ENCODE measurements at places on chromosomes 2 and 18.

- no peak for DNase-seq
Measured at GRCh38 chr2:18167871-18168270, 289.4 kb downstream of the KCNS3 start.

DNA sequence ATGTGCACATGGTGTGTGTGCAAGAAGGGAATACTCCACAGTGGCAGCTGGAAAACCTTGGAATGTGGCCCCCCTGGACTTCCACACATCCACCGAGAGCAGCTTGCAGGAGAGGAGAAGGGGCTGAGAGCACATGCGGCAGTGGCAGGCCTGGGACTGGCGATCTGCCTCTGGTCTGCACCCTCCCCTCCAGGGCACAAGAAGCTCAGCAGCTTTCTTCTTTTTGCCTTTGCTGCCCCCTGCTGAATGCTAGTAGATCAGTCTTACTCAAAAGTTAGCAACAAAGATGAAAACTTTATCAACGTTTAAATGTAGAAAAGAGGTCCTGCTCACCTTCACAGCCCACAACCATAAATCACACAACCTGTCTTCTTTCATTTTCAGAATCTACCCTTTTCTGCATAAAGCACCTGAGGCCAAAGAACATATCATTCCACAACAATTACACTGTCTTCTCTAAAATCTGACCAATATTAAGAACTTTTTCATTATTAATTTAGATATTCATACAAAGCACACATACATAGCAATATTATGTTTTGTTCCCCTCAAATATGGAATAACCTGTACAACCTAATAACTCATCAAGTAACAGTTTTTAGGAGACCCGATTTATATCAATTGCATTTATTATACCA is 34.6 kb downstream of the TGFBRAP1 start:
- peak; percentile 32 for DNase-seq

- no peak for DNase-seq
Measured at GRCh38 chr2:205848601-205849000, 166.3 kb downstream of the NRP2 start.

GRCh38 chr2:124308319-124309062 is 283.4 kb downstream of the CNTNAP5 start:
- DNase-seq = no peak

DNA sequence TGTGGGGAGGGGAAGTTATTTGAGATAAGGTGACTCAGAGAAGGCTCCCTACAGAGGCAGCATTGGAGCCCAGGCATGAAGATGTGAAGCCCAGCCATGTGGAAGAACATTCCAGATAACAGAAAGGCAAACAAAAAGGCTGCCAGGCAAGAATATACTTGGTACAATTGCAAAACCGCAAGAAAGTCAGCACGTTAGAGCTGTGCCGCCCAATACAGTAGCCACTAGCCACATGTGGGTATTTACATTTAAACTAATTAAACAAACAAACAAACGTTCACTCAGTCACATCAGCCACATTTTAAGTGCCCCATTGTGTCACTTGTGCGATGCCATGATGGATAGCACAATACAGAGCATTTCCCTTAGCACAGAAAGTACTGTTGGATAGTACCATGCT is 179.6 kb downstream of the SATB2 start:
- DNase-seq = peak; percentile 47

DNA sequence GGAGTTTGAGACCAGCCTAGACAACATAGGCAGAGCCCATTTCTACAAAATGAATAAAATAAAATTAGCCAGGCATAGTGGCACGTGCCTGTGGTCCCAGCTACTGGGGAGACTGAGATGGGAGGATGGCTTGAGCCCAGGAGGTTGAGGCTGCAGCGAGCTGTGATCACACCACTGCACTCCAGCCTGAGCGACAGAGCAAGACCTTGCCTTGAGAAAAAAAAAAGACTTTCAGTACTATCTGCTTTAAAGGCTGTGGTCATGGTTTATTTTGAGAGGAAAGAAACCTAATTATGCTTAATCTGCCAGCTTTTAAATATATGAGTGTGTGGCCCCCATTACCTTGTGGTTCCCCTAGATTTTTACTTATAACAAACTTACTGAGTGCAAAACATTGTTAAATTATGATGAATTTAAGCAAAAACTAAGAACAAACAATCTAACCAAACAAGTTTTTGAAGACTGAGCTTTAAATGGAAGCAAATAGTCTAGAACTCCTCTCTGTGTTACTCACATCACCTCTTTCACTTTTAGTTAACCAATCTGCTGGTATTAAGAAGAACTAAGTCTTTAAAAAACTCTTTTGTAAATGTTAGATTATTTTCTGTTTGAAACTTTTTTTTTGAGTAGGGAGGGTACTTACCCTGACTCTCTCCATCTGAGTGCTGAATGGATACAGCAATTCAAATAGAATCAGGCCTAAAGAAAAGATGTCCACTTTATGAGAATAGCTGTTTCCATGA is 65.4 kb downstream of the EIF2AK3 start:
- DNase-seq = no peak

GRCh38 chr18:57648414-57648813 is 26.8 kb upstream of the NARS1 start:
- DNase-seq = no peak

GRCh38 chr2:105396254-105397024 is 2.4 kb downstream of the FHL2 start:
- no peak for DNase-seq

GRCh38 chr18:8834881-8835280 is 129.5 kb downstream of the MTCL1 start:
- no peak for DNase-seq

- DNase-seq = no peak
Measured at GRCh38 chr2:35454966-35455638, 900.5 kb upstream of the CRIM1 start.

GRCh38 chr2:30796699-30797098 is 10.5 kb downstream of the CAPN13 start:
- no peak for DNase-seq

DNA sequence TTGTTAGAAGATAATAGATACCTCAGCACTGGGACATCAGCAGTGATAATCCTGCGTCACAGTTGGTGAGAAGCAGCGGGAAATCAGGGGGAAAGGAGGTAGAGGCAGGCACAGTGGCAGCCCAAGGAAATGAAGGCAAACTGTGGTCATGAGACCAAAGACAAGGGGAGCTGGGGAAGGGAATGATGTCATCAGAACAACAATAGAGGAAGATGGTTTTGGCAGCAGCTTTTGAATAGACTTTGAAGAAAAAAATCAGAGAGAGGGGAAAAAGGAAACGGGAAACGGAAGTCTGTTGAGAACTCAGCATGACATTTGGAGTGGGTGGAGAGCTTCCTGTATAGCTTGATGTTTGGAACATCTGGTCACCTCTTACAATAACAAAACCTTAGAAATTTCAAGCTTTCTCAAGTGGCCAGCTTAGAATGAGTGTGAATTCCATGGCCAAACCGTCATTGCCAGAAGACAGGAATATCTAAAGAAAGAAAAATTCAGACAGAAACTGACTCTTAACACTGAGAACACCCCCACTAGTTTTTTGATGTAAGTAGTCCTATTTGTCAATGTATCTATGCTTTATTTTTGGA is 18.4 kb upstream of the YES1 start:
- no peak for DNase-seq

DNA sequence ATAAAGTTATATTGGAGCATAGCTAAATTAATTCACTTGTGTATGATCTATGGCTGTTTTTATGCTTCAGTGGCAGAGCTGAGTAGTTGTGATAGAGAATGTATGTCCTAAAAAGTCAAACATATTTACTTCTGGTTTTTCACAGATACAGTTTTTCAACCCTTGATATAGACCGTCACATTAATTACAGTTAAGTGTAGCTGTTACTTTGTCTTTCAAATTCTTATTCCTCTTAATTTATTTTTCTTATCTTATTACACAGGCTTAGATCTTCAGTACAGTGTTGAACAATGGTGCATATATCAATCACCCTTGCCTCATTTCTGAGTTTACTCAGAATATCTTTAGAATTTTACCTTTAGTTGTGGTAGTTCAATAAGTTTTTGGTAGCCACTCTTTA is 12.2 kb upstream of the CYRIA start:
- DNase-seq = no peak

DNA sequence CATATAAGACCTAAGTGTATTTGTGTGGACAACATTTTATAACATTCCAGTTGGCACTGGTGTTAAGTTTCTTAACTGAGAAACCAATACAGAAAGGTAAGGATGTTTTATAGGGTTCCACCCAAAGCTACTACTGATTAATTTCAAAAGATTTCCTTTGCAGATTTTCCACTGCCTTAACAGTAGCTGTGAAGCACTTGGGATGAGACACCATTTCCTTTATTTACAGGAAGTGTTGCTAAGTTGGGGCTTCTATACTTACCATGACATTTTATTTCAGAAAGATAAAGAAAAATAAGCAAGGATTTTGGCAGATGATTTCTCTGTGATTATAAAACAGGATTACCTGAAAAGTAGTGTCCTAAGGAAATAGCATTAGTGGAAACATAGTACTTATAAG is 234.3 kb downstream of the CALCRL start:
- DNase-seq = no peak

DNA sequence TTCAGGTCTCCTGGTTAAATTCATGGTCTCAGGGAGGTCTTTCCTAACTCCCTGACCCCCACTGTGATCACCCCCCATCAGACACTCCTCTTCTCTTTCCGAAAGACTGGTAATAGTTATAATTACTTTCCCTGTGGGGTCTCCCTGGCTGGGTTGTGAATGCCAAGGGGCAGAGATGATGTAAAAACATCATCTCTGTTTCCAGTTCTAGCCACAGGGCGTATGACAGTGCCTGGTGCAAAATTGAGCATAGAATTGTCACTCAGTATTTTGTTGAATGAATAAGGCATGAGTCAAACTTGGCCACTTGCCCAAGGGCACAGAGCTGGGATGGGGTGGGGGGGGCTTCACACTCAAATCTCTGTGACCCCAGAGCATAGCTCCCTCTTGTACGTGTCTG is 65.2 kb downstream of the LTBP1 start:
- no peak for DNase-seq

GRCh38 chr2:284896-285492 is 2.9 kb downstream of the ALKAL2 start:
- no peak for DNase-seq

DNA sequence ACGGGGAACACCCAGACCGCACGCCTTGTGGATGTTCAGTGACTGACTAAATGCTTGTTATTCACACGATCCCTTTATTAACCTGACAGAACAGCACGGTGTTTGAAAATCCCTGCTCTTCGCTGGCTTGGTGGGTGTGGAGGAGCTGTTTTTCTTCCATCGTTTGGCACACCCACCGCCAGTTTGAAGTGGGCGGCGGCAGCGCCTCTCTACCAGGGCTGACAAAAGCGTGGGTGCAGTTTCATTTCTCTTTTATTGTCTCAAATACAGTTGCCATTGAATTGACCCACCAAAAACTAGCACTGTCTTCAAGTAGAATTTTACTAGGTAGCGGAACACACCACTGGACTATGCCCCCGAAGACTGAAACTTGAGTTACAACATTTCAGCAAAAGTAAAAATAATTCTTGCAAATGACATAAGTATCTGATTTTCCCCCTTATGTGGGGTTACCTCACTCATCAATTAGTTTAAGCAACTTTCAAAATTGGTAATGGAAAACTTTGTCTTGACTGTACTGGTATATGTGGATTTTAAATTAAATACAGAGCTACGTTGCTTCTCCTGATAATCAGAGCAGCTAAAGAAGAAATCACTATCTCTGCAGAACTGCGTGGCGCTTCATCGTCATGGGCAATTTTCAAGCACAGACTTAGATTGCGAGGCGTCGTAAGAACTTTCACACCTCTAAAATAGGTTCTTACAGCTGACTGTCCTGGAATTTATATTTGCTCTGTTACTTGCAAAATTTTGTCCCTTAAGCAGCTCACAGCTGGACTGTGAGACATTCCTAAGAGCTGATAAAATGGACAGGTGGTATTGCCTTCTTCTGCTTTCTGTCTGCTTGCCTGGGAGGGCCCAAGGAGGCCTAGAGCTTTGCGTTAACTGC is 60.9 kb downstream of the LDLRAD4 start:
- DNase-seq = no peak

- DNase-seq = no peak
Measured at GRCh38 chr18:77567205-77567604, 317.6 kb downstream of the GALR1 start.

- no peak for DNase-seq
Measured at GRCh38 chr2:128949360-128949759, 630.7 kb upstream of the HS6ST1 start.

GRCh38 chr2:58764338-58765104 is 523.4 kb upstream of the FANCL start:
- DNase-seq = no peak

GRCh38 chr2:82796132-82796531 is 1662.9 kb downstream of the SUCLG1 start:
- DNase-seq = no peak

GRCh38 chr2:207131594-207131993 is 34.2 kb downstream of the KLF7 start:
- DNase-seq = no peak

- DNase-seq = no peak
Measured at GRCh38 chr2:47654790-47655562, 128.0 kb upstream of the MSH6 start.

DNA sequence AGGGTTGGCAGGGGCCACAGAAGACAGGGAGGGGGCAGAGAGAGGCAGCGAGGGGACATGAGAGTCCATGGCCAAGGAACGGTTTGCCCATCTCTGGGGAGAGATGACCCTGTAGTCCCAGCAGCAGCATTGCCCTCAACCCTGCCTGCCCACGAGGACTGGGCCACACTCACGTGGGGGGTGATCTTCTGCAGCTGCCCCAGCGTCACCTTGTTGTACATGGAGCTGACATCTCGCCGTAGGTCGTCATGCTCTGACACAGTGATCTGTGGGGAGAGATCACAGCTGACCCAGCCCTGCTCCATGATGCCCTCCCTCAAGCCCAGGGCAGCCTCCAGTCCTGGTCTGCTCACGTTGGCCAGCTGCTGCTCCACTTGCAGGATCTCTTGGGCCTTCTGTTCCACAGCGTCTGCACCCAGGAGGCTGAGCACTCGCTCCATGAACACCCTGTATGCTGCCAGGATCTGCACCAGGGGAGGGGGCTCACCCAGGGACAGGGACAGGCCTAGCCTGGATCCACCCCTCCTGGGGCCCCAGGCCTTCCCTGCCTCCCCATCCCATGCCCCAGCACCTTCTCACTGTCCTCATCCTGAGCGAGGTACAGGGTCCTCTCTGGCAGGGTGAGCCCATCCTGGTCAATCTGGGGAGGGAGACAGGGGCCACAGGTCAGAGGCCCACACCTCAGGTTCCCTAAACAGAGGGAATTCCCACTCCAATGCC is 2.8 kb downstream of the ECEL1 start:
- DNase-seq = no peak

DNA sequence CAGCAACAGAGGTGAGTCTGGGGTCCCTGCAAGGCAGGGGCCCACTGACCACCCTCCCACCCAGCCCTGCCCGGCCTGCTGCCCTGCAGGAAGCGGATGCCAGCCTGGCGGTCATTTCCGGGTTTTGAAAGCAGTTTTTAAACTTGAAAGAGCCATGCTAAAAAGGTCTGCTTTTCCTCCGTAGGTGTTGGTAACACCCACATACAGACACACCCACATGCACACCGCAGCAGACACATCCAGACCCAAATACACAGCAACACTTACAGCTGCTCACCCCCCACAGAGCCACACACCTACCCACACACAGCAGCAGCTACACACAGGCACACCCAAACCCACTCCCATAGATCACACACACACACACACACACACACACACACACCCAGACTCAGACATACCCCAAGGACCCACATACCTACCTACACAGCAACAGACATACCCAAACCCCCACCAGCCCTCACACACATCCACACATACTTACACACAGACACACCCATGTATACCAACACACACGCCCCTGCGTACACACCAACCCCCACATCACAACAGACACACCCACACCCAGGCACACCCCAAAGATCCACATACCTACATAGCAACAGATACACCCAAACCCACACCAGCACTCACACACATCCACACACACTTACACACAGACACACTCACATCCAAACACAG is 7.6 kb downstream of the ZFP36L2 start:
- DNase-seq = no peak
